ENCODE measurements at places on chromosomes 16 and 17.

DNA sequence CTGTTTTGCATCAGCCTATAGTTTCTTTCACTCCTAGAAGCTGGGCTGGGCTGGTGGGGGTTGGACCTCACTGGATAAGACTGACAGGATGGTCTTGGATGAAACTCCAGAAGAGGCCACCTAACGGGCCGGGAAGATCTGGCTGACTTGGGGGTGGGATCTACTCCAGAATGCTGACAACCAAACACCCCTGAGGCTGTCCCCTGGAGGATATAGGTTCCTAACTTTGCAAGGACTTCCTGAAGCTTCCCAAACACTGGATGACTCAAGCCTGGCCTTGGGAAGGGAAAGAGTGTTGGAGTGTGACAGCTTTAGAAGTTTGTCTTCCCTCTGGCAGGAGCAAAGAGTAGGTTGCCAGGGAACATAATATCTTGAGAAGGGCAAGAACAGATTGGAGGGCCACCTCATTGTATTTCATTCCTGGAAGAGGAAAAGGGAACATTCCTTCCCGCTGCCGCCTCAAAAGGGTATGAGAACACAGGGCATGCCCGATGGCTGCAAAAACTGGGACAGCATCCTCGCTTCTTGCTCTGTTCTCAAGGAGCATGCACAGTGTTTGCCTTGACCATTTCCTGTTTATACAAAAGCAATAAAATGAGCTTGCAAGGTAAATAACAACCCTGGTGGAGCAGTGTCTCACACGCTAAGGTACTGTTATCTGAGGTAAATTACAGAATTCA lies 6.8 kb upstream of the CYB5B start:
- DNase-seq = no peak

GRCh38 chr16:54846766-54847165 lies 83.9 kb upstream of the IRX5 start:
- DNase-seq = peak; percentile 18

- DNase-seq = no peak
Observed at GRCh38 chr16:24318680-24319079, 62.5 kb downstream of the CACNG3 start.

DNA sequence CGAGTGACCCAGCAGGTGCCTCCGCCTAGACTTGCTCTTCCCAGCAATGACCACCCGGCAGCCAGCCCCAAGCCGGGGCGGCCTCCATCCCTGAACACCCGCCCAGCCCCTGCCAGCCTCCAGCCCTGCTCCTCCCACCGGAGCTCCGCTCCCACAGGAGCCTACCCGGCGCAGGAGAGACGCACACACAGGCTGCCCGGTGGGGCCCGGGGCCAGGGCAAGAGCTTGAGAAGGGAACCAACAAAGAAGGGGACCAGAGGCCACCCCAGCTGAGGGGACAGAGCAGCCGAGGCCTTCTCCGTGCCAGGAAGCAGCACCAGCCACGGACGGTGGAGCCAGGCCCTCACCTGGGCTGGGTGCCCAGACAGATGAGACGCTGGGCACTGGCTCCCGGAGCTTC lies 13.8 kb downstream of the PKD1 start:
- no peak for DNase-seq

DNA sequence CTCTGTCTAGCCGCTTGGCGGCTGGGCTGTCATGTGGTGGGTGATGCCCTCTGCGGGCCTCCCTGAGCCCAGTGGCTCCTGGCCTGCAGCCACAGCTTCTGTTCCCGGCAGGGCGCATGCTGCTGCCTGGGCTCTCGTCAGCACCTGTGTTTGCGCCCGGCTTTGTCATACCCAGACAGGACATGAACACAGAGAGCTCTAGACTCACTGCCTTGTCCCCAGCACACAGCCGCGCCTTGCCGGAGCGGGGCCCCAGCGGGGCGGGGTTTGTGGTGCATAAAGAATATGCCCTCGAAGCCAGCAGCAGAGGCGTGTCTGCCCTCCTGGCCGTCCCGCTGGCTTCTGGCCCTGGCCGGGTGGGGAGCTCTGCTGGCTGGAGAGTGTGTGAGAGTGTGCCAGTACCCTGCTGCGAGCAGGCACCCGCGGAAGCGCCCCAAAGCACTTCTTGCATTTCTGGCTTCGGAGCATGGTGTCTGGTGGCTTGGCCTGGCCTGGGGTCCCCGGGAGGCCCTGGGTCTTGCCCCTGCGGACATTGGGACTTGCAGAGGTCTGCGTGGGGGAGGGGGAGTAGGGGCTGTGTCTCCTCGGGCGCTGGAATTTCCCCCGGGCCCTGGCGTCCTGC lies 14.4 kb downstream of the ASPSCR1 start:
- DNase-seq = peak; percentile 62

- no peak for DNase-seq
Observed at GRCh38 chr16:30567160-30567990, 4.1 kb downstream of the ZNF688 start.

- DNase-seq = peak; percentile 63
Observed at GRCh38 chr17:40499551-40500189, 1.8 kb downstream of the TNS4 start.

DNA sequence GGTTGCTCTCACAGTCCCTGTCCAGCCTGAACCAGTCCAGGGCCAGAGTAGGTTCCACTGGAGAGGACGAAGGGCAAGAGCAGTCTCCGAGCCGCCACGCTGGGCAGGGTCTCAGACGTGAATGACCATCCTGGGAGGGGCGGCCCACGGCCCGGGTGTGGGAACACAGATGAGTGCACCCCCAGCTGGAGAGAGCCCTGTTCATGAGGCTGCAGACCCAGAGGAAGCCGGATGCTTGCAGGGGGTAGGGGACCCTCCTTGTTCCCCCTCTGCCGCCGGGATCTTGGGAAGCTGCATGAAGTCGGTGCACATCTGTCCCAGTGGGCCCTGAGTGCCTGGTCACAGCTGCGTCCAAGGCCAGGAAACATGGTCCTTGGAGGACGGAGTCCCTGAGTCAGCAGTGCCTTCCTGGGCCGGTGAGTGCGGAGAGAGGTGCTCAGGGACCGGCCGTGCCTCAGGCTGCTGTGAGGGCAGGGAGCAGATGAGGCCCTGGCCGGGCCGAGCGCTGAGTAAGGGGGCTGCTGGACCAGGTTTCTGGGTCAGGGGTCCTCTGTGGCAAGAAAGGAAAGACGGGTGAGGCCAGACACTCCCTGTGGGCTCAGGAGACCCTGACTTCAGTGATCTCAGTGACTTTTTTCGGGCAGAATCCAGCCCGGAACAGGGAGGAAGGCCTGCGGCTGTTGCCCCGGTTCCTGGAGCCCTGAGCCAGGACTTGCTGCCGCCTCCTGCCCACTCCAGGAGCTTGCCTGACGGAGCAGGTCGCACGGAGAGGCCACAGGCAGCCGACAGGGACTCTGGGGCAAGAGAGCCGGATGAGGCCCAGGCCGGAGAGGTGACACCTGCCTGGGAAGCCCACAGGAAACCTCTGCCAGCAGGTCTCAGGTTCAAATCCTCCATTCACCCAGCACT lies 45.8 kb downstream of the ACTG1 start:
- DNase-seq = no peak

GRCh38 chr16:86638642-86639041 lies 60.3 kb downstream of the FOXL1 start:
- DNase-seq = no peak

DNA sequence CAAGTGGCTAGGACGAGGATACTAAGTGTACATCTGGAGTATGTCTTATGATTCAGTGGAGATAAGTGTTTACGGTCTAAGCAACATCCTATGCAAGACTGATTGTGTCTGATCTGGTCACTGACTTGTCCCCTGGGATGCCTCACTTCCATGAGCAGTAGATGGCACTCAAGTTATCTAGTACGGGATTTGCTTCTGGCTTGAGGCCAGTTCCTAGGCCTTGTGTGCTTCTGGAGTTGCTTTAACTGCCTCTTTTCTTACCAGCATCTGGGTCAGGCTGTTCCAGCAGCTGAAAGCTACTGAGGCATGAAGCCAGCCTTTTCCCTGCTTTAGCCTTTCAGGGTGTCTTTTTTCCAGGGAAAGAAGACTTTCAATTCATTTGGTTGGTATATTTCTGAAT lies 23.0 kb downstream of the SUPT6H start:
- peak; percentile 46 for DNase-seq

- no peak for DNase-seq
Observed at GRCh38 chr17:57341611-57342540, 85.6 kb downstream of the MSI2 start.

DNA sequence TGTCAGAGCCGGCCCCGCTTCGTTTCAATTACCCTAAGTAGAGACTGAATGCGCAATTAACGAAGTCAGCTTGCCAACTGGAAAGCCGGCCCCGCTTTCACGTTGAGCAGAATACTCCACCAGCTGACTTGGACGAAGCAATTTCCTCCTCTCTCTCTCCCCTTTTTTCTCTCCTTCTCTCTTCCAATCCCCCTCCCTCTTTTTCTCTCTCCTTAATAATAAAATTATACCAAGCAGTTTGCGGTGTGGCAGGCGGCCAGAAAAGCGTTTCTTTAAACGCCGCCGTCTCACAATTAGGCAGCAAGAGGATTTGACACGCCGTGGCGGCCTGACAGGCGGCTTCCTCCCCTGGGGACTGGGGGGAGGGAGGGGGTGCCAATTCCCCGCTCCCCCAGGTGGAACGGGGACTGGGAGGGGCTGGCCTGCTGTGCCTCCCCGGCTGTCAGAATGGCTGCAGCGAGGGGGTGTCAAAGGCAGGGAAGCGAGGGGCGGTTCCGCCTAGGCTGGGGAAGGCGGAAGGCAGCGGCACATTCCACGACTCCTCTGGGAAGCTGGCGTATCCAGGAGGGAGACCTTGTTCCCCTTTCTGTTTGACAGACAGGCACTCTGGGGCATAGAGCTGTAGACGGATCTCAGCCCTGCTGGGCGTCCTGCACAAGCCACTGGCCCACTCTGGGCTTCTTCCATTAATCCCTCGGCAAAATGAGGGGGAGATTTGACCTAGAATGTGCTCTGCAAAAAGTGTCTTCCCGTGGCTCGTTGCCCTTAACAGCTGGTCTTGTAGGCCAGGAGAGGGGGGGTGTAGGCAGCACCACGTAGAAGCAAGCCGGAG lies 52.7 kb downstream of the SREBF1 start:
- peak; percentile 71 for DNase-seq

- peak; percentile 45 for DNase-seq
Observed at GRCh38 chr17:35373984-35374765, 754 bp upstream of the SLFN11 start.

- DNase-seq = no peak
Observed at GRCh38 chr16:68319185-68319908, 8.5 kb downstream of the PRMT7 start.

DNA sequence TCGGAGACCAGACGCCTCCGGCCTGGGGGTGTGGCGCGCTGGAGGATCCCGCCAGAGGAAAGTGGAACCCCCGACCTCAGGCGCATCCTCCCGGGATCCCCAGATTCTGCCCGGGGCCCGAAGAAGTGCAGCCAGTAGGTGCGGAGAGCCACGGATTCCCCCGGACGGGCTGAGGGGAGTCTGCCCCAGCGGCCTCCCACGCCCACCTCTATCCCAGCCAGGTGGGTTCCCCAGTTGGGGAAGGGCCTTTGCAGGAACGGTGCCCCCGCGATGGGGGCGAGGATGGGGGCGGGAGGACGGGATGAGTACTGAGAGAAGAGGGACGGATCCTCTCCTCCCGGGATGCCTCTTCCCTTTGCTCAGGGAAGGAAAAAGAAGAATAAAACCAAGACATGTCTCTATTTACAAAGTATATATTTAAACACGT lies 5.1 kb downstream of the CBX8 start:
- no peak for DNase-seq

DNA sequence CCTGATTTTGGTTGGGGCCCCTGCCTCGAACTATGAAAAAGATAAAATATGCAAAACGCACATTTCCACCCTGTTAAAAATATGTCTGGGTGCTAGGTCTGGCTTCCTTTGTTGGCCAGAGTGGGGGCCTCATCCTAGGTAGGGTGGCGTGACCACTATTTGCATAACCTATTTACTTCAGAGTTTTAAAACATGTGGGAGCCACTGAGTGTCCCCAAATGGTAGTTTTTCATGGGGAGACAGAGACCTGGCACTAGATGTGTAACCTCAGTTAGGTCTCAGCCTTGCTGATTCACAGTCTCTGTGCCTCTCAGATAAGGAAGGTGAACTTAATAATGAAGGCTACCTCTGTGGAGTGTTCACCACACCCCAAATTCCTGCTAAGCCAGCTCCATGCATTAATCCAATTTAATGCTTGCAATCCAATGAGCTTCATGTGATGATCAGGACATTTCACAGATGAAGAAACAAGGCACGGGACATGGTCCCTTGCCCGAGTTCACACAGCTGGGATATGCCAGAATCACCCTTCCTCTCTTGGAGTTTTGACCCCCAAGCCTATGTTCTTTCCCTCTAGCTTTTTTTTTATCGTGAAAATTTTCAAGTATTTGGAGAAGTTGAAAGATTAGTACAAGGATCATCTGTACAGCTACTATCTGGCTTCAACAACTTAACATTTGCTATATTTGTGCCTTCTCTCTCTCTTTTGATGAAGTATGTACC lies 103.4 kb downstream of the IRF8 start:
- DNase-seq = no peak

- DNase-seq = no peak
Observed at GRCh38 chr17:76561332-76561731, 21.5 kb downstream of the PRCD start.

- DNase-seq = peak; percentile 2
Observed at GRCh38 chr16:29734786-29735185, 11.0 kb downstream of the C16orf54 start.

- no peak for DNase-seq
Observed at GRCh38 chr16:83819361-83819760, 11.6 kb downstream of the HSBP1 start.

DNA sequence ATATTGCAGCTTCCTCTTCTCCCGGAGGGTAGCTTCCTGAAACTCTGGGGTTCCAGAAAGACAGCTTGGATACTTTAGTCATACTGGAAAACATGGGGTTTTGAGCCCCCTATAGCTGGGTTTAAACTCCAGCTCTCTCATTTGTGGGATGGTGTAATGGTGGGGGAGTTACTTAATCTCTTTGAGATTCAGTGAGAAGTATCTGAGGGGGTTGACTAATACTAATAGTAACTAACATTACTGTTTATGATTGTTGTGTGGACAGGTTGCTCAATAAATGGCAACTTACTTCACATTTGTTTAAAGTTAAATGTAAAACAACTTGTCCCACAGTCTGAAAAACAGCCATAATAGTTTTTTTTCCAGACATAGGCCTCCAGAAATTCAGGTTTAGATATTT lies 5.1 kb upstream of the SUZ12 start:
- no peak for DNase-seq

DNA sequence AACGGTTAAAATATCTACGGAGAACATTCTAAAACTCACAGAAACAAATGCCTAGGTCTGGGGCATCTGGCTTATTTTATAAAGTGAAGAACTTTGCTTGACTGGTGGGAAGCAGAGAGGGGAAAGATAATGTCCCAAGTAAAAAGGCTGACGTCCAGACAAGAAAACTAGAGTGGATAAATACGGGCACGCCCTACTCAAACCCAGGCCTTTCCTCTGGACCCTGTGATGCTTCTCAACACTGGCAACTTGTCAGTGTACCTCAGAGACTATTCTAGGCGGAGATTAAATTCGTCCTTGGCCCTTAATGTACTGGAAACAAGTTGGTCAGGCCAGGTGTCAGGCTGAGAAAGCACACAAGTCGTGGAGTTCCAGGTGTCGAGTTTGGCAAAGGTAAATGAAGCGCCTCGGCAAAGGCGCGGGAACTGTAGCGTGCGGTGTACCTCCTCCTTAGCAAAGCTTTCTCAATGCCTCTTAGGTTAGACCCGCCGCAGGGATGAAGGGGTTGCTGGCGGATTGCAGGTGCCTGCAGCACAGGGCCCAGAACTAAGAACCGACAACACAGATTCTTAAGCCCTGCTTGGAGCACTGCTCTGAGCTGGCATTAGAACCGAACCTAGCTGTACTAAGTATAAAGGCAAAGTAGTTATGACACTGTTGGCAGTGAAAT lies 668 bp upstream of the UNK start:
- no peak for DNase-seq
